ENCODE measurements at places on chromosomes 4 and X.

DNA sequence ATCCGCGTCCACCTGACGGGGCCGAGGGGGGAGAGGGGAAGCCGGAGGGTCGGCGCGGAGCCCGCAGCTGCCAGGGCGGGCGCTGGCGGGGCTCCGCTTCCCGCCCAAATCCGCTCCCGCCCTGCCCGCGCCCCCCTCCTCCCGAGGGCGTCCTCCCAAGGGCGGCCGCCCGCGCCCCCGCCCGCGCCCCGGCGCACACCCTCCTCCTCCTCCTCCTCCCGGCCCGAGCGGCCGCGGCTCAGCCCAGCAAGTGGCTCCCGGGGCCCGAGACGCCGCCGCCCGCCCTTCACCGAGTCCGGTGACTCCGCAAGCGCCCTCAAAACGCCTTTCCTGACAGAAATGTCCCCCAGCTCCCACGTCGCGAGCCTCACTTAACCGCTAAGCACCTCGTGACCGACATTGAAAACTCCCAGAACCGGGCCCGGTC, 487 bp downstream of the HMGB2 start:
- DNase-seq: peak; percentile 6

DNA sequence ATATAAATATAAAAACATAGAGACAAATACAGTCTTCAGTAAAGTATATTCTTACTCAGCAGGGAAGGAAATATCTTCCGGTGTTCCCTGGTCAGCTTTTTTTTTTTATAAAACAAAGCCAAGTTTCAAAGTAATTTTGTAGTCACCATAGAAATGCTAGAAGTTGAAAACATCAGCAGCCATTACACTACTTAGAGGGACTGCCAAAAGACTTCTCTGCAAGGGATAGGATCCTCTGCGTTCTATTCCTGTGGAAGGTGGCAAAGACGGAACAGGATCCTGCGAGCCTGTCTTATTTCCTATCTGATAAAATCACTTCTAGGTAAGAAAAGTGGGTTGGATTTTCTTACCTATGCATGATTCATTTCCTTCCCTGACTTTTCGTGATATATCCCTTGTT, 19.4 kb downstream of the CLDN22 start:
- no peak for DNase-seq

DNA sequence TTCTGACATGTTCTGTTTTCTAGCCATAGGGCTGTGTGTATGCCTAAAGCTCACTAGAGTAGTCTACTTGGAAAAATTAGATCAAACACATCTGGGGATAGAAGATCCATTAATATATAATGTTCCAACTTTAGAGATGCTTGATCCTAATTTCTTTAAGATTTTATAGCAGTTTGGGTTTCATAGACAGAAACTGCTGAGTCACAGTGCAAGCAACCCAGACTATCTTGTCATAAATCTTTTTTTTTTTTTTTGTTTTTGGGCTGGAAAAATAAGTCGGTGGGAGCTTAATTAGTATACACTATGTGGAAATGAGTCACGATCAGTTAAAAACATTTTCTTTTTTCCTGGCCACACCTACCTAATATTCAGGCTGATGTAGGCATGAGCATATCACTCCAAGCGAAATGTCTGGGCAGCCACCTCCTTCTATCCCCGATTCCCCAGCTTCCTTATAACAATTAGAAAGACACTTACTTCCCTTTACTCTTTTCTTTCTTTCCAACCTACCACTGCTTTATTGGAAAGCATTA, 58.2 kb upstream of the CASK start:
- no peak for DNase-seq

- DNase-seq: no peak
These were observed 158.7 kb upstream of the RBPJ start for GRCh38 chr4:26162101-26162500.

- DNase-seq: no peak
These were observed 80.4 kb downstream of the CT47B1 start for GRCh38 chrX:120795301-120795700.

GRCh38 chrX:47351706-47352105, 18.7 kb upstream of the ZNF157 start:
- peak; percentile 60 for DNase-seq

DNA sequence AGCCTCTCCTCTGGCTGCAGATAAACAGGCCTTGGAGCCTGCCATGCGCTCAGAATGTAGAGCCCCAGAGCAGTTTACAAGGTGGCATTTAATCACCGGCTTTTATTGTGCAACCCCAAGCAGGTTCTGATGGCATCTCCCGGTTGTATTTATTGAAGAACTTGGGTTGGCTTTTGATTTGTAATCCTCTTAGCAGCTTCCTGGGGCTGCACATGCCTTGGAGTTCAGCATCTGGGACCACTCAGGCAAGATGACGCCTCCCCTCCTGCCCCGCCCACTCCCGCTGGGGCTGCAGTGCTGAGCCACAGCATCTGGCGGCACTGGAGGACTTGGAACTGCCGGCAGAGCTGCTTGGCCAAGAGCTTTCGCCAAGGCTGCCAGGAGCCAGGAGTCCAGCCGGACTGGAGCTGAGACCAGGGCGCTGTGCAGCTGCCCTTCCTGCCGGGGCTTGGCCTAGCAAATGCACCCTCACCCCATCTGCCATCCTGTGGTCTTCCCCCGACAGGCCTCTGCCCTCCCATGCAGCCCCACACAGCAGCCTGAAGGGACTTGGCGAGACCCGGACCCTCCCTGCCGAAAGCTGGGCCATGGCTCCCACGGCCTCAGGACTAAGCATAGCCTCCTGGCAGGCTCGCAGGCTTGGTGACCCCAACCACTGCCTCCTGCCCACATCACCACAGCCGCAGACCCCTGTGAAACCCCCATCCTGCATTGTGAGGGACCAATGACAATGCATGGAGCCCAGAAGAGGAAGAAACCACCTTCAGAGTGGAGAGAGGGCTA, 5.4 kb downstream of the HTRA3 start:
- DNase-seq: no peak

Data from NCI-H226 (cell line).